NK-92 treated with Interleukin-12 subunit alpha and Interleukin-12 subunit beta, amount 100 ng/mL, for 24 hours (cell line): ENCODE measurements at places on chromosomes 2 and 18.

GRCh38 chr18:23166891-23167541 lies 31.7 kb downstream of the CABLES1 start:
- DNase-seq, result no peak

DNA sequence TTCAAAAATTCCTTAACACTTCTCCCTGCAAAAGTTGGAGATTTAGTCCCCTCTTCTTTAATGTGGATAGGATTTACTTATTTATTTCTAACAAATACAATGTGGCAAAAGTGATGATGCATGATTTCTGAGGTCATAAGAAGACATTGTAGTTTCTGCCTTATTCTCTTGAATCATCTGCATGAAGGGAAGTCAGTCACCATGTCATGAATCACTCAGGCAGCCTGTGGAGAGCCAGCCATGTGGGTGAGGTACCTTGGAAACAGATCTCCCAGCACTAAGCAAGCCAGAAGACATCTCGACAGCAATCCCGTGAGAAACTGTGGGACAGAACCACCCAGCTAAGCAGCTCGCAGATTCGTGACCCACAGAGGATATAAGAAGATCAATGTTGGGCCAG lies 2.7 kb upstream of the ZC3H8 start:
- no peak for DNase-seq

- DNase-seq, result no peak
Observed at GRCh38 chr2:54306556-54306955, 50.5 kb upstream of the TSPYL6 start.

- DNase-seq, result no peak
Observed at GRCh38 chr18:24988253-24988840, 363.6 kb downstream of the ZNF521 start.

GRCh38 chr2:147808520-147808919 lies 36.3 kb upstream of the ACVR2A start:
- no peak for DNase-seq

DNA sequence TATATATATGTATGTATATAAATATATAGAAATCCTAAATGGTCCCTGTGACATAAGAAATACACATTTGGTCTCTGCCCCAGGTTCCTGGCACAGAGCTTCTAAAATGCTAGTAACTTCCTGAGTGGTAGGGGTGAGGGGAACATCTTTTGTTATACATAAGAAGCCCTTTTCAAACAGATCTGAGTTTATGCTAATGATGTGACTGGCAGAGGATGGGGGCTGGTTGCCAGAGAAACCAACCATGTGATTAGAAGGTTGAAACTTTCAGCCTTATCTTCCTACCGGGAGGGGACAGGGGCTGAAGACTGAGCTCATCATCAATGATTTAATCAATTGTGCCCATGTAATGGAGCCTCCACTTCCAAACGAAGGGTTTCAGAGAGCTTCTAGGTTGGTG lies 16.3 kb downstream of the MFSD2B start:
- DNase-seq, result no peak

- DNase-seq, result no peak
Observed at GRCh38 chr2:200496696-200497095, 13.2 kb downstream of the KCTD18 start.

DNA sequence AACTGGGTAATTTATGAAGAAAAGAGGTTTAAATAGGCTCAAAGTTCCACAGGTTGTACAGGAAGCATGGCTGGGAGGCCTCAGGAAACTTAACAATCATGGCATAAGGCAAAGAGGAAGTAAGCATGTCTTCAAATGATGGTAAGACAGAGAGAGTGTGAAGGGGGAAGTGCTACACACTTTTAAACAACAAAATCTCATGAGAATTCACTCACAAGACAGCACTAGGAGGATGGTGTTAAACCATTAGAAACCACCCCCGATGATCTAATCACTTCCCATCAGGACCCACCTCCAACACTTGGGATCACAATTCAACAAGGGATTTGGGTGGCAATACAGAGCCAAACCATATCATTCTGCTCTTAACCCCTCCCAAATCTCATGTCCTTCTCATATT lies 34.9 kb downstream of the CFAP210 start:
- no peak for DNase-seq

DNA sequence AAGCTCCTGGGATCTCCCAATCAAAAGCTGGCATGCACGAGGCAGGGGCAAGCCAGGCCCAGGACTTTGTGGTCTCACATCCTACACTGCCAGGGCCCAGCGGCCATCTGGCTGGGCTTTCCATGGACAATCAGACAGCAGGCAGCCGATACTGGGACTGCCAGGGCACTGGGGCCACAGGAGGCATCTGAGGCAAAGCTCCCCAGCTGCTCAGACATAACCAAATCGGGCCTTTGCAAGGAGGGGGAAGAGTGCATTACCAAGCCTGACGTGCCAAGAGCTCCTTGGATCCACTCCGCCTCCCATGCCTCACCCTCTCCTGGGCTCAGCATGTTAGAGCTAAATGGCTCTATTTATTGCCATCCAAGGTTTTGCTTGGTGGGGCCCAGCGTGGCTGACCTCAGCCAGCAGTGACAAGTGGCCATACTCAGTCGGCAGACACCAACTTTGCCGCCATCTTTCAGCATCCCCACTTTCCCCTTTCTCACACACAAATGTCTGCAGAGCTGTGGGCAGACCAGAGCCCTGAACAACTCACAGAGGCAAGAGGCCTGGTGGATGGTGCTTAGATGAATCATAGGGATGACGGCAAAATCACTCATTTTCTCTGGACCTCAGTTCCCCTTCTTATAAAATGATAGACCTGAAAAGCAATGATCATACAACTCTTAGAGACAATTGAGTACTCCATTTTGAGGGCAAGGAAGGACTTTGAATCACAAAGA lies 200.8 kb downstream of the TTC32 start:
- no peak for DNase-seq

- no peak for DNase-seq
Observed at GRCh38 chr18:79361766-79362522, 33.8 kb upstream of the NFATC1 start.

GRCh38 chr2:23268467-23269263 lies 116.3 kb upstream of the KLHL29 start:
- DNase-seq, result no peak

DNA sequence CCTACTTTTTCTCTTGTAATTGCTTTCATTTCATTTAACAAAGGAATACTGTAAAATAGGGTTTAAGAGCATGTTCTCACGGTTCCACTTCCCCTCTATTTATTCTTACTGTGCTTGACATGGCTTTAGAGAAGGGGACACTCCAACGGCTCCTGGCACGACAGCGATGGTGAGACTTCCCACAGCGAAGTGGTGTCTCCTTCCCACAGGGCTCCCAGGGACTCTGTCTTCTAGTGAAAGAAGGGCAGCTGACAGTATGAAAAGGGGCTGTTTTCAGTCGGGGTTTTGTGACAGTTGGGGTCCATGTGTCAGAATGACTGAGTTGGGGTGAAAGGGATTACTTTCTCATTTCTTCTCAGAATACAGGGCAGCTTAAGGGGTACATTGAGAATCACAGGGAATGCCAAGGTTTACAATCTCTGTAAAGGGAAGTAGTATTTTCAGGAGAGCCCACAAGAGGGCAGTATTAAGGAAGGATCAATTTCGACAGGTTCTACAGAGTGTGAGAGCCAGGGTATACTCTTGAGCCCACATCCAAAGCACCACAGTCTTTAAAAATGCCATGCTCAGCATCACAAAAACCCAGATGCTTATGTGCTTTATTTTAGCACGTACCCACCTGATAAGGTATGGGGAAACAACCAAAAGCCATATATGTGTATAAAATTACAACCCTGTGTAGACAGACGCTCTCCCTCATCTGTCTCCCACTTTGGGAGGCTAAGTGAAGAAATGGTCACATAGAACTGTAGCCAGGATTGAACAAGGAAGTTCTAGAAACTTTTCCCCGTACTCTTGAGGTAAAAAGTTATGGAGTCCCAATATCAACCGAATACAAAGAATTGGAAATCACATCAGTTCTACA lies 31.3 kb upstream of the RAPGEF4 start:
- DNase-seq, result no peak

- DNase-seq, result no peak
Observed at GRCh38 chr2:184689638-184690037, 91.3 kb downstream of the ZNF804A start.

DNA sequence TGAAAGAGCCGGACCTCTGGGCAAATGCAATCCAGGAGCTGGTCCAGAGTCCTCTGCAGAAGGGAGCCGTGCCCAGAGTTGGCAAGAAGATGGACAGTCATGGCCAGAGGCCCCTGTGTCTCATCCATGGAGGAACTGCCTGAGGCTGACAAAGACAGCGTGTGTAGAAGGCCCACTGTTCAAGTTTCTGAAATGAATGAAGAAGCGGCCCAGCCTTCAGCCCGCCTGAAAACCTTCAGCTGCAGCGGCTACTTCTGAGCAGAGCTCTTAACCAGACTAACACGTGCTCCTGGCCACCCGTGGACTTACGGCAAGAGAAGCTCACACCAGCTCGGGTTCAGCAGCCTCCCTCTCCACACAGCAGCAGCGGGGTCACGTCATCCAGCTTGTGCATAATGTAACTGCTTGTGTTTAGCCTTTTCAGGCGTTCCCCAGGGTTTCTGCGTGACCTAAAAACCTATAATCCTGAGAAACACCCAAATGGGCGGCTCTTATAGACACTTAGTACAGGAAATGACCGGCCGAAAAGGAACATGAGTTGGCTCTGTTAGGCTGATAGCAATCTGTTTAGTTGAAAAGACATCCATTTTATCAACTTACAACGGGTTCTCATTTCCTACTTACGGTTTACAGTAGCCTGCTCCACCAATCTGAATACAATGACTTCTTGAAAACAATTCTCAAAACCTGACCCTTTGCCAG lies at the start of gene FAM124B:
Gene FAM124B, minus strand, starts transcription at position 467 of the 702 bp plus-strand sequence. Its CDS starts 339 bp downstream, at position 128.
- DNase-seq, result no peak

DNA sequence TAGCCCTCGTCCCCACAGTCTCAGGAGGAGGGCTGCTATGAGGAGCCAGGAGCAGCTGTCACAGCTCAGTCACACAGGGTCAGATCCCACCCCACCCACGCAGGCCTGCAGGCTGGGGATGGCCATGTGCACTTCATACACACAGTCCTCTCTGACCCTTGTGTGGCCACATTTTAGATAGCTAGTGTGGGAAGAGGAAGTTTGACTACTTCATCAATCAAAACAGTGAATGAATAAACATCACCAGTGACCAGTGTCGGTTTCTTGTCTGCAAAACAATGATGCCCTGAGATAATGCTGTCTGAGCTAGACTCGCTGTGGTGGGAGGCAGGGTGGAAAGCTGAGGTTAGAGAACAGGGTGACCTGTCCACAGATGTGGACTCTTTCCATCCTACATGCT lies 107.1 kb downstream of the PIEZO2 start:
- no peak for DNase-seq

GRCh38 chr18:75378376-75379315 lies 48.9 kb downstream of the SMIM21 start:
- no peak for DNase-seq

DNA sequence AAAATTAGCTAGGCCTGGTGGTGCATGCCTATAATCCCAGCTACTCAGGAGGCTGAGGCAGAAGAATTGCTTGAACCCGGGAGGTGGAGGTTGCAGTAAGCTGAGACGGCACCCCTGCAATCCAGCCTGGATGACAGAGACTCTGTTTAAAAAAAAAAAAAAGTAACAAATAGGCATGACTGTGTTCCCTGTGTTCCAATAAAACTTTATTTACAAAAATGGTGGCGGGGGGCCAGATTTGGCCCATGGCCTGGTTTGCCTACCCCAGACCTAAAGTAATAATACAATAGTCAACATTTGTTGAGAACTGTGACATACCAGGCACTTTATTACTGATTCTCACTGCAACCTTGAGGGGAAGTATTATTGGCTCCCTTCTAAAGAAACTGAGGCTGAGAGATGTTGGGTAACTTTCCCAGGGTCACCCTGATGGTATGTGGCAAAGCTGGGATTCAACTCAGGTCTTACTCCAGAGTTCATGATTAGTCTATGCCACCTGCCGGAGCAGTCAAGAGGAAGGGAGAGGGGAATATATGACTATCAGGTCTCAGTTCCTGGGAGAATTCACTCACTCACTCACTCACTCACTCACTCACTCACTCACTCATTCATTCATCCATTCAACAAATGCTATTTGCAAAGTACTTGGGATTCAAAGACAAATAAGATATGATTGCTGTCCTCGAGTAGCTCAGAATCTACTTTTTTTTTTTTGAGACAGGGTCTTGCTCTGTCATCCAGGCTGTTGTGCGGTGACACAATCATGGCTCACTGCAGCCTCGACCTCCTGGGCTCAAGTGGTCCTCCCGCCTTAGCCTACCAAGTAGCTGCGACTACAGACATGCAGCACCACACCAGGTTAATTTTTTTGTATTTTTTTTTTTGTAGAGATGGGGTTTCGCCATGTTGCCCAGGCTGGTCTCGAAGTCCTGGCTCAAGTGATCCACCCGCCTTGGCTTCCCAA lies 14.3 kb upstream of the KCMF1 start:
- DNase-seq, result no peak

- DNase-seq, result no peak
Observed at GRCh38 chr2:216201692-216202306, 92.7 kb downstream of the XRCC5 start.

DNA sequence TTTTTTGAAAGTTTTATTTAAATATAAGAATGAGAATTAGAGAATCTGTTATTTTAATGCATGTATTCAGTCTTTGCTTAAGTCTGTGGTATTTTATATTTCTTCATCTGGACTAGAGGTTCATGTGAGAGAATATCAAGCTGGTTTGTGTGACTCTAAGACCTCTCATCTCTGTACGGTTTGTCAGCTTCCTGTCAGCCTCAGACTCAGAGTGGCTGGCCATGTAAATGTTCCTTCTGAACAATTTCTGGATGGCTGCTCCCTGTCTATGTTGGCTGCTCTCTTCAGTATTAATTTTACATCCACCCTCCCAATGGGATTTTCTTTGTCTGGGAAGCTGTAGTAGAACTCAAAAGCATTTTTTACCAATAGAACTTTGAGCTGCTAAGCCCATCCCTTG lies 225.3 kb upstream of the THUMPD2 start:
- no peak for DNase-seq

DNA sequence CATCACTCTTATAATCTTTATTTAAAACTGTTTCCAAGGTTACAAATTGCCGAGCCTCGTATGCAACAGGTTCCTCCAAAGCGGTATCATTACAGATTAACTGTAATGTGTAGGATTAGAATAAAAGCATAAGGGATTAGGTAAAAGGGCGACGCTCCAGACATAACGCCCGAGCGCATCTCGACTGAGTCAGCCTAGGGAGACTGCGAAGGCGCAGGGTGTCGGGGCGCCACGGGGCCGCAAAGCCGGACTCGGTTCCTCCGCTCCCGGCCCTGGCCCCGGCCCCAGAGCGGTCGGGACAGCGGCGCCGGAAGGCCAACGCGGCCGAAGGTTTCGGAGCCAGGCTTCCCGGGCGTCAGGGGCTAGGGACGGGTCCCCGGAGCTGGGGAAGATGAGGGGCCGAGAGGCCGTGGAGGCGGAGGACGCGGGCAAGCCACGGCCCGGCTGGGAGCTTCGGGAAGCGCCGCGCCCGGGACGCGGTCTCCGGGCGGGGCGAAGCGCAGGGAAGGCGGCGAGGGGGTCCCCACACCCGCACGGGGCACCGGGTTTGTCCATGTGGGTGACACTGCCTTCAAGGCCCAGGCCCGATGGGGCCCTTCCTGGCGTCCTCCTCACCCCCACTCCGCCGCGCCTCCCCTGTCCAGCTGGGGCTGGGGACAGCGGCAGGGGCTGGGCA lies 12.9 kb upstream of the SIX3 start:
- DNase-seq, result no peak
